ENCODE measurements at places on chromosomes 2 and 18.

- no peak for DNase-seq
Measured at GRCh38 chr2:215750763-215751162, 262.6 kb downstream of the MREG start.

DNA sequence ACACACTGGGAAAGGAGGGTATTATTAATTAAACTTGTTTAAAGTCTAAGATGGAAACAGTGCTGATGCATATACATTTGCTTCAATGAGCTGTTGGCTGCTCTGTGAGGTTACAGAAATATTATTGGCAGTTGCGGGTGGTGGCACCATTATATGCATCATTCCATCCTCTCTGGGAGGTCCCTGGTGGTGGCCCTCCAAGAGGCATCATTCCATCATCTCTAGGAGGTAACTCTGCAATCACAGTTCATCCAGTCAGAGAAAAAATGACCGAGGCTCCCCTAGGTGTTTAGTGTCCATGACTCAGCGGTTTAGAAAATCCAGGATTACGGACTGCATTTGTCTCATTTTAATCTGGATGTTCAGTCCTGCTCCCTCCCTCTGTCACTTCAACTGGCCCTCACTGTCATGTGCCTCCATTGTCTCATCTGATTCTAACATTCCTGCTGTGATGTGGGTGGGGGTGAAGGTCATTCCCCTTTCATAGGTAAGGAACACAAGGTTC lies 15.4 kb downstream of the AFF3 start:
- no peak for DNase-seq

DNA sequence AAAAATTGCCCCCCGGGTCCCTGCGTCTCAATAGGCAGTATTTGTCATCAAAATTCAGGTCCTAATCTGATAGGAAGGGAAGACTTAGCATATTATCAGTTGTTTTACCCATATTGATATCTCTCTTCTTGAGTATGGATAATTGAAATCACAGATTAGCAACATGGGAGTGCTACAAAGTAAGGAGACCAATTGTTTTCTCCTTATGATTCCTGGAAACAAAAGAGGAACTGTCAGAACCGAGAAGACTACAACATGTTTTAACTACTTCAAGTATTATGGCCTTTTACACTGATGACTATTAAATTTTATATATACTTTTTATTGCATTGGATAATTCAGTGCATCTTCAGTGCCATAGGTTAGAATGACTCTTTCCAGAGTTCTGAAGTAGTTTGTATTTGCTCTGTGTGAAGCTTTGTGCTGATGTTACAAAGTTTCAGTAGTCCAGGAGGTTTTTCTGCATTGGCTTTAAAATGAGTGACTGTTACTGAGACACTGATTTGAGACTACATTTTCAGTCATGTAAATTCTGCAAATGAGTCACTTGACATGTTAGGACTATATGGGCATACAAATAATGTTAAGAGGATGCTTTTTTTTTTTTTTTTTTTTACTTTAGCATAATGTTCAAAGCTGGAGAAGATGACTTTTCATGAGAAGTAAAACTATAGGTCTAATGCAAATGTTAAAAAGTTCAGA lies 19.7 kb upstream of the TLK1 start:
- no peak for DNase-seq

DNA sequence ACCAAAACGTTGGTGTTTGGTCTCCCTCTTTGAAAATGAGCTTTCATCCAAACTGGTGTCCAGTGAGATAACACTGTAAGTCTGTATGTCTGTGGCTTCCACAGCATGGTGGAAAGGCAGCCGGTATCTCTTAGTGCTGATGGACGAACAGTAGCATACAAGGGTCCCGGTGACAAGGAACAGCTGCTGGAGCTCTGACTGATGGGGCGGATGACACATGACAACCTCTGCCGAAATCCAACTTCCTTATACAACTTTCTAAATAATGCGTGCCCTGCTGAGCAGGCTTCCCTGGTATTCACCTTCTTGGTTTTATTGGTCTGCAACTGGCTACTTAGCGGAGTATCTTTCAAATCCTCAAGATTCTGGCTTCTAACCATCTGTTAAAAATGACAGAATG lies 216.2 kb downstream of the SRBD1 start:
- DNase-seq = no peak

- no peak for DNase-seq
Measured at GRCh38 chr2:144429396-144430112, 90.4 kb downstream of the ZEB2 start.

All from AG04449 (cell line).